Foreskin fibroblast (primary cell): ENCODE measurements at places on chromosomes 5 and 9.

GRCh38 chr5:57492632-57493031, 10.0 kb upstream of the ACTBL2 start:
- DNase-seq = no peak

DNA sequence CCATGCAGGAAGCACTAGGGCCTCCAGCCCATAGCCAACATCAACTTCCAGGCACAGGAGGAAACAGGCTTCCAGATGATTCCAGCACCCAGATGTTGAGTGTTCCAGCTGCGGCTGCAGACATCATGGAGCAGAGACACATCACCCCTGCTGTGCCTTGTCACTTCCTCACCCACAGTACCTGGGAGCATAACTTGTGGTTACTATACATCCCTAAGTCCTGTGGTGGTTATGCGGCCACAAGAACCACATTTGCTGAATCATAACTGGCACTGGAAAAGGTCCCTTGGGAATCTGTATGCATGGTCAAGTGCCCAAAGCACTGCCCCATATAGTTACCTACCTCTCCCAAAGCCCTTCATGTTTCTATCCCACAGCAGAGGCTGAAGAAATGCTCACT, 56.6 kb downstream of the WHRN start:
- DNase-seq = peak; percentile 14

DNA sequence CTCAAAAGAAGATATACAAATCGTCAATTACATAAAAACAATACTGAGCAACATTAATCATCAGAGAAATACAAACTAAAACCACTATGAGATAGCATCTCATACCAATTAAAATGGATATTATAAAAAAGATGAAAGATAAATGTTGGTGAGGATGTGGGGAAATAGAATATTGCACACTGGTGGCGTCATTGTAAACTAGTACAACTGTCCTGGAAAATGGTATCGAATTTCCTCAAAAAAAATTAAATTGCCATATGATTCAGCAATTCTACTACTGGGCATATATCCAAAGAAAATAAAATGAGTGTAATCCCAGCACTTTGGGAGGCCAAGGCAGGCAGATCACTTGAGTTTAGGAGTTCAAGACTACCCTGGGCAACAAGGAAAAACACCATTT, 326.0 kb upstream of the FTMT start:
- DNase-seq = peak; percentile 20

DNA sequence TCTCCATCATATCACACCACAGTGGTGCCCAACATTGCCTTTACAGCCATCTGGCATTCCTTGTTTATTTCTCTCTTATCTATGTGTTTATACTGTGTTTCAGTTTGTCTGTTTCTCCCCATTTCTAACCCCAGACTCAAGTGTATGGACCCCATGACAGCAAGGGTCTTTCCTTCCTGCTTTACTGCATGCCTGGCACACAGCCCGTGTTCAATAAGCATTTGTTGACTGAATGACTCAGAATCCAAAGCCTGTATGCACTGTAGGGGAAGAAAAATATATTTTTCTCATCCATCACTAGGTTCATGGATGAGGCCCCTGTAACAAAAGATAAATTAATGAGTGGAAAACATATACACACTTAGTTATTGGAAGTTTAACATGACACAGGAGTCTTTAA, 190.8 kb upstream of the SEMA6A start:
- no peak for DNase-seq

DNA sequence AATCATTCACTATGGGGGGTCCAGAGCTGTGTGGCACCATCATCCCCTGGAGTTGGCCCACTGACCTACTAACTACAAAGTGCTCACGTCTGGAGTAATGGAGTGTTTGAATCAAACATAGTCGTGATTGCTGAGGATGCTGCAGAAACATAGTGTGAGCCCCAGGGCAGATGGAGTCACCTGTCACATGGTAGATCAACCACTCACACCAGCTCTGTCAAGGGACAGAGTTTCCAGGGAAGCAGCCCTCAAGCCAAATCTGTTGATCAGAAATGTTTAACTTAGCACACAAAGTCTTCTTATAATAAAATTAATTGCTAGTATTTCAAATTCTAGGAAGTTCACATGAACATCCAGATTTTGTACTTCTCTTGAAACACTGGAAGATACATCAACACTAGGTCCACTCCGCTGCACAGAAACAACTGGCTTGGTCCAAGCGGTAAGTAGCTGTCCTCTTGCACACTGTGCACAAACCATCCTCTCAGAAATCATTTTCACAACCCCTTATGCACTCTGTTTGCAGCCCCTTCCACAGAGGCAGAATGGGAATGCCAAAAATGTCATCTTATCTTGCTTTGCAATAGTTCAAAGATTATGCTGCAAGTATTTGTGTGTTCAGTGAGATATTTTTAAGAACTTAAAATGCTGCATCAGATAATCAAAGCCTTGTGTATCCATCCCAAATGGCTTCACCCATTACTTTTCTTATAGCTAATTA, 191.0 kb downstream of the EPB41L4A start:
- DNase-seq = no peak

DNA sequence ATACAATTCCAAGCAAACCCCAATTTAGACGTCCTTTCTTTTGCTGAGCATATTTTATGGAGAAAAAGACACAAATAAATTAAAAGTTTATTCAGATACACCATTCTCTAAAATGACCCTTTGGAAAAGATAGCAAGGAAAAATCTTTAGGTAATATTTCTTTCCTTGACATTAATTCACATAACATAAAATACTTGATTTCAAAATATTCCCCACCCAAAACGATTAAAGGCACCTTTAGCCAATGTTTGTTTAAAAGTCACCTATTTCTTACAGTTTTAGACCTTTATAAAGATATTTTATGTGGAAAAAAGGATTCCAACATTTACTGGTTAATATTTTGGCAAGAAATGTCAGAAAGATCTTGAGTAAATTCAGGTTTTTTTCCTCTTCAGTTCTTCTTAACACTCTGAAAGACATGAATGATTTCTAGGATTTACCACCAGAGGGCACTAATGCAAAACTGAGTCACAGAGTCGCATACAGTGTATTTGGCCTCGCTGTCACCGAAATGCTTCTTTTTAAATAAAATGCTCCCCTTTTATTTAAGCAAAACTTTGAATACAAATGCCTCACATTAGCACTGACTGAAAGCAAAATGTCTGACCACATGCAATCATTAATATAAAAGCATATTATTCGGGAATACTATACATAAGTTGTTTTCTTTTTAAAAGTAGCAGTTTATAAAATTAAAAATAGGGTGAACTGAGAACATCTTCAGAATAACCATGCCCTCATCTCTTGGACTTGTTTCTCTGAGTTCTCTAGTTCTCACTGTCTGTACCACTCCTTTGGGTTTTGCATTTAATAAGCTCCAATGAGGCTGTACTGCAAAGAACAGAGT, 122.5 kb downstream of the SLC1A3 start:
- peak; percentile 81 for DNase-seq

GRCh38 chr5:136155761-136156160, 23.1 kb downstream of the SMAD5 start:
- peak; percentile 47 for DNase-seq

DNA sequence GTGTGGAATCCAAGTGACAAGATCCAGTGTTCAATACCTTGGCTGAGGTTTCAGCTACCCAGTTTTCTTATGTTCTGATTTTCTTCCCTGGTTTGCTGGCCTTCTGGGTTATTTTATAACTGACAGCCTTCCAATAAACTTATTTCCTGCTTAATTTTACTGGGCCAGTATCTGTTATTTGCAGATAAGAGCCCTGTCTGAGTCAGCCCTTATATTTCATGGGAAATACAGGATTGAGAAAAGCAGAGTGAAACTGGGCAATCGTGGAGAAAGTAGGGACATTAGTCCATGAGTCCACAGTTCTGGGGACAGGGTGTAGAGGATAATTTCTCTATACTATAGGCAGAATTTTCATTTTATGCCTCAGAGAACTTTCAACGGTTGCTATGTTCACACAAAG, 32.3 kb downstream of the TMEM167A start:
- DNase-seq = no peak

GRCh38 chr5:124948754-124949275, 202.4 kb upstream of the ZNF608 start:
- DNase-seq = no peak

DNA sequence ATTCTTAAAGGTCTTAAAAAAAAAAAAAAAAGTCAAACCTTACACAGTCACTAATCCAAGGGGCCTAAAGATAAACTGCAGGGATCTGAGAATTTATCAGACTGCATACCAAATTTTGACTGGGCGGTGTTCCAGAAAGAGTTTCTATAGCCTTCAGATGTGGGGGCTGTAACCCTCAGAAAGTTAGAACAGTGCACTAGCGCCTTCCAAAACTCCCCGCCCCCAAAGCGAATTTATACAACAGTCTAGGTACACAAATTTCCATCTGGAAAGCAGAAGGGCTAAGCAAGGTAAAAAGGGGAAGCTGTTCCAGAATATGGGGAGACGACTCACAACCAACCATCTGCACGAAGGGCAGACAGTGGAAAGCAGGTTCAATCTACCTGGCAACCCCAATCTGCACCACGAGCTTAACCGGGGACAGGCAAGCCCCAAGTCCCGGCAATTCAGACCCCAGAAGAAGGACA, 813 bp downstream of the ERMP1 start:
- DNase-seq = peak; percentile 28

- peak; percentile 88 for DNase-seq
Measured at GRCh38 chr5:96714951-96715451, 52.8 kb downstream of the CAST start.

DNA sequence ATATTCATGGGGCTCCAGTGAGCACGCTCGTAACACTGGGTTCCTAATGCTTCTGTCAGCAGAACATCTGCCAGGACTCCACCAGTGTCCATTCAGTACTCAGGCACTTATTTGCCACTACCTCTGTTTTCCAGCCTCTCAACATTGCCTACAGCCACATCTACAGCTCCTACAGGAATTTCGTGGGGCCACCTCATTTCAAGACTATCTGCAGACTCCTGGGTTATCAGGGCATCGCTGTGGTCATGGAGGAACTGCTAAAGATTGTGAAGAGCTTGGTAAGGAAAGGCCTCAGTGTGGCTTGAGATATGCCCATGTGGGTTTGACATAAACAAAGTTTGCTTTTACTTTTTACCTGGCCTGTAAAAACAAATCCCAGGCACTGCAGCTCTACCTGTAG, 92.9 kb downstream of the CYFIP2 start:
- DNase-seq = no peak

DNA sequence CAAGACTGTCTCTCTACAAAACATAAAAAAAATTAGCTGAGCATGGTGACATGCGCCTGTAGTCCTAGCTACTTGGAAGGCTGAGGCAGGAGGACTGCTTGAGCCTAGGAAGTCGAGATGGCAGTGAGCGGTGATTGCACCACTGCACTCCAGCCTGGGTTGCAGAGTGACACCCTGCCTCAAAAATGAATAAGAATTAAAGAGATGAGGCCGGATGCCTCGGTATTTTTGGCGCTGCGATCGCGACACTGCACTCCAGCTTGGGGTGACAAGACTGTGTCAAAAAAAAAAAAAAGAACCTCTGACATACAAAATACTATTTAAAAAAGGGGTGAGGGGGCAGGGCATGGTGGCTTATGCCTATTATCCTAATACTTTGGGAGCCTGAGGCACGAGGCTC, 7.3 kb downstream of the GPBP1 start:
- no peak for DNase-seq

DNA sequence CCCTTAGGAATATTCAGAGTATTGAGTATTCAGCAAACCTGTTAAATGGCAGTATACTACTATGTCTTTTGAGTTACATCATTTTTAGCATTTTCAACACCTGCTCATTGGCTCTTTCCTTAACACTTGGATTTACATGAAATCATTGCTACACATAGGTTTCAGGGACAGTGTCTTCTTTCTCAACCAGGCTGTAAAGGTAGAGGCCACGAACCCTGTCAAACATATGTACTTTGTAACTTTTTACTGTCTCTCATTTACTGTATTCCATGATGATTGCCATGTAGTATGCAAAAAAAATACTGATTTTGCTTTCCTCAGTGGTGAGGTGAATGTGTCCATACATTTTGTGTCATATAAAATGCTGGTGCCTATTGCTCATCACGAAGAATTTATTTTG, 264.4 kb downstream of the SLCO4C1 start:
- no peak for DNase-seq

DNA sequence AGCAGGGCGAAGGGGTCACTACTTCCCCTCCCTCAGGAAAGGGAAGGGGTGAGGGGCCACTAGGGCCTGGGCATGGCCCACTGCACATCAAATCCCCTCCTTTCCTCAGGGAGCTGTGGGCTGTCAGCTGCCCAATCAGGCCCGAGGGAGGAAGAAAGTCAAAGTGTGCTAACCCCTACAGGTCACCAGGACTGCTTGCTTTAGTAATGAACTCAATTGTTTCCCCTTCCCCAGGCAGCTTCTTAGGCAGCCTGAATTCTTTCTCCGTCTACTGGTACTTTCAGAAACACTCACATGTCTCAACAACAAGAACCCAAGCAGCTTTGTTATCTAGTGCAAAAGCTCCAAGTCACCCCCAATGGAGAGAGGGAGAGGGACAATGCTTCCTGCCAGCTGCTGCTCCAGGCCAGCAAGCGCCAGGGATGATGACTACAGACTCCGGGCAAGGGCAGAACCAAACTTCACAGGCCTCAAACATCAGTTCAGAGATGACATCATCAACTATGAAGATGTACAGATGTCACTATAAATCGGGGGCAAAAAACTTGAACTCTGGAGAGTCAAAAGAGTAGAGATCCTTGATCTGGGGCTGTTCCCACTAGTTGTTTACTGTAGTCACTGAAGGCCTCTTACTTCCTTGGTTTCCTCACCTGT, 100.7 kb downstream of the SLIT3 start:
- DNase-seq = peak; percentile 52

- no peak for DNase-seq
Measured at GRCh38 chr5:111411301-111411700, 101.0 kb downstream of the STARD4 start.

DNA sequence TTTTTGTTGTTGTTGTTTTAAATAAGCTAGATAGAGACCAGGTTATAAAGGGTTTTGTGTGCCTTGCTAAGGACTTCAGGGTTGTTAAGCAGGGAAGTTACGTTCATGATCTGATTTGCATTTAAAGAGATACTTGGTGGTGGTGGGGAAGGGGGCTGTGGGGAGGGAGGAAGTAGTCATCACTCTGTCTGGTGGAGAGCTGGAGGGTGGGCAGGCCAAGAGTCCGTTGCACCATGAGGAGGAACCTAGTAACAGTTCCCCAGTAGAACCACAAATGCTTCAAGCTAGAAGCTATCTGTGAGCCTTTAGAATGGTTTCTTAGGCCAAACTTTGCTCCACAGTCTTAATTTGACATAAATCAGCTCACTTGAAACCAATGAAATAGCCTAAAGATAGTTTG, 18.7 kb upstream of the ROPN1L start:
- no peak for DNase-seq

- DNase-seq = no peak
Measured at GRCh38 chr9:113659740-113660139, 196.2 kb downstream of the RGS3 start.
